Stimulated activated CD8-positive, alpha-beta memory T cell treated with anti-CD3 and anti-CD28 coated beads, Interleukin-4, amount 100 ng/mL, for 48 hours (primary cell): ENCODE measurements at places on chromosomes 2 and 18.
A peak's percentile ranks its signal among the peaks of the same experiment; 100 is the strongest.

GRCh38 chr2:150846691-150847090, 359.2 kb upstream of the RND3 start:
- DNase-seq = no peak

DNA sequence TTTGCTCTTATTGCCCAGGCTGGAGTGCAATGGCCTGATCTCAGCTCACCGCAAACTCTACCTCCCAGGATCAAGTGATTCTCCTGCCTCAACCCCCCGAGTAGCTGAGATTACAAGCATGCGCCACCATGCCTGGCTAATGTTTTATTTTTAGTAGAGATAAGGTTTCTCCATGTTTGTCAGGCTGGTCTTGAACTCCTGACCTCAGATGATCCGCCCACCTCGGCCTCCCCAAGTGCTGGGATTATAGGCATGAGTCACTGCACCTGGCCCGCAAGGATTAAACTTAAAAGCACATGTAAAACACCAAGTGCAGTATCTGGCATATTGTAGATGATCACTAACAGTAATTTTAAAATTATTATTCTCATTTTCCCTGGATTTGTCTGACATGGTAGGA, 72.9 kb downstream of the C1QL2 start:
- DNase-seq = no peak

GRCh38 chr2:63632382-63632781, 43.6 kb downstream of the MDH1 start:
- no peak for DNase-seq

- DNase-seq = peak; percentile 50
Measured at GRCh38 chr18:25832001-25832604, 258.3 kb downstream of the SS18 start.

DNA sequence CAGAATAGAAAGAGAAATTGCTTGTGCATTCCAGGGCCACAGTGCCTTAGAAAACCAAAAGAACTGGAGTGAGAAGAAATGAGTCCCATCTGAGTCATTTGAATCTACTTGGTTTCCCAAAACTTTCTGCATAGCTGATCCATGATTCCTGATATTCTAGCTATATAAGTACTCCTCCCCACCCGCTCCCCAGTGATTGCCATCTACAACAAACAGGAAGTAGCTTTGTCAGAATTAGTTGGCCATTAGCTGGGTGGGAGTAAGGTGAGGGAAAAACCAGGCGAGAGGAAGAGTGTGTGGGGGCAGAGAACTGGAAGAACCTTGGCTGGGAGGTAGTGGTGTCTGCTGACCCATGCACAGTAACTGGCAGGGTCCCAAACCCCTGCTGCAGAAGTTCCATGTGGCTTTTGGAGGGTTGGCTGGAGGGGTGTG, 122.1 kb downstream of the ACAA2 start:
- DNase-seq = no peak

DNA sequence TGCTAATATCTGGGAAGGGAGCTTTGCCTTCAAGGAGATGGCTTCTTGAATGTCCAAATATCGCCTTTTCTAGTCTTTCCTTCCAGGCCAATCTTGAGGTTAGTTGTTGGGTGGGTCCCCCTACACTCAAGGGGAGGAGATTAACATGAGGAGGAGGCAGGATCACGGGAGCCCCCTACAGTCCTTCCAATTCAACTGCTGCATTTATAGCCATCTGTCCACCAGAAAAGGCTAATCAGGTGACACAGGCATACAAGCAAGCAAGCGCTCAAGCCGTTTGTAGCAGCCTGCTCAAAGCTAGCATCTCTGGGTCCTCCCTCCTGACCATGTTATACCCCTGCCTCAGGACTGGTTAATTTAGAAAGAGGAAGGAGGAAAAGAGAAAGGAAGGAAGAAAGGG, 87.6 kb downstream of the MRPS9 start:
- DNase-seq = no peak

GRCh38 chr18:3511980-3512379, 62.0 kb downstream of the TGIF1 start:
- no peak for DNase-seq

DNA sequence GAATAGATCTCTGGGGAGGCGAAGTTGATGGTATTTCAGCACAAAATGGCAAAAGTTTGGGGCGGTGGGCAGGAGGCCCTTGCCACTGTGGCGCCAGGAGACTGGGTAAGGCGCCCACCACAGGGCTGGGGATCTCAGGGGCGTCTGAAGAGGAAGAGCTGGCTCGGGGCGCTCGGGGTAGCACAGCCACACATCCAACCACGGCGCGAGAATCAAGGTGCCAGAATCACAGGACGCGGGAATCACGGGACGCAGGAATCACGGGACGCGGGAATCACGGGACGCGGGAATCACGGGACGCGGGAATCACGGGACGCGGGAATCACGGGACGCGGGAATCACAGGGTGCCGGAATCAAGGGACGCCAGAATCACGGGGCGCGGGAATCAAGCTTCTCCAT, 174.4 kb downstream of the TMEM18 start:
- no peak for DNase-seq

DNA sequence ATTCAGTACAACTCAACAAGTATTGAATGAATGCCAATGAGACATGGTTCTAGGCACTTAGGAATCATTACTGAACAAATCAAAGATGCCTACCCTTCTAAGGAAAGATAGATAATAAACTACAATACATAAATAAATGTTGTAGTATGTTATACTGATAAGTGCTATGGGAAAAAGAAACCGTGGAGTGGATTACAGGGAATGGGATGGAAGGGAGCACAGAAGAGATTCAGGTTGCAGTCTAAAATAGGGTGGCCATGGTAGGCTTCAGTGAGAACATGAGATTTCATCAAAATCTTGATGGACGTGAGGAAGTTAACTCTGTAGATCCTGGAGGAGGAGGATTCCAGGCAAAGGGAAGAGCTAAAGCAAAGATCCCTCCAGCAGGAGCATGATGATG, 17.9 kb upstream of the CREB1 start:
- no peak for DNase-seq

DNA sequence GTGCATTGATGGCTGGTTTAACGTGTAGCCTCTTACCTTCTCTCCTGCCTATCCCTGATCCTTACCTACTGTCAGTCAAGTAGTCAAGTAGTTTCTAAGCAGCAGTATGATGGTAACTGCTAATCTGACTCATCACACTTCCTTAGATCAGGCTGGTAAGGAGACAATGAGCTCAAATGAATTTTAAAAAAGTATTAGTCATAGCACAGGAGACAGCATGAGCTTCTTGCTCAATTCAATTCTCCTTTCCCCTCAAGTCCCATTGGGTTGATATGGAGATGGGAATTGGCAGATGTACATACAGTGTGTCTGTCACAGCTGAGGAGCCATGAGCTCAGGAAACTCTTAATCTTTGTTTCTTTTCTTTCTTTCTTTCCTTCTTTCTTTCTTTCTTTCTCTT, 799.7 kb downstream of the LRP1B start:
- DNase-seq = no peak

DNA sequence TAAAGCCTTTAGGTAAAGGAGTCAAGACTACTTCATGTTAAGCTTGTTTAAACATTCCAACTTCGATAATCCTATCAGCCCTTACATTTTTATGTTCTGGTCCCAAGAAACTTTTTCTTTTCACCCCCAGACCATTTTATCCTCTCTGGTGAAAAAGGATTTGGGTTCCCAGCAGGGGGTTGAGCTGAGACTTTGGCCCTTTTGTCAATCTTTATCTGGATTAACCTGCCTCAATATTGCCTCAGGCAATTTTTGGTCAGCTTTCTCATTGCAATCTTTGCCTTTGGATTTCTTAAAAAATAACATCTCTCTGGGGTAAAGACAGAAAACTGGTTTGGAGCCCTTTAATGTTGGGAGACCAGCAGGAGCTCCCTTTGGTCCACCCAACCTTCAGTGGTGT, 33.9 kb upstream of the CSRNP3 start:
- DNase-seq = no peak

DNA sequence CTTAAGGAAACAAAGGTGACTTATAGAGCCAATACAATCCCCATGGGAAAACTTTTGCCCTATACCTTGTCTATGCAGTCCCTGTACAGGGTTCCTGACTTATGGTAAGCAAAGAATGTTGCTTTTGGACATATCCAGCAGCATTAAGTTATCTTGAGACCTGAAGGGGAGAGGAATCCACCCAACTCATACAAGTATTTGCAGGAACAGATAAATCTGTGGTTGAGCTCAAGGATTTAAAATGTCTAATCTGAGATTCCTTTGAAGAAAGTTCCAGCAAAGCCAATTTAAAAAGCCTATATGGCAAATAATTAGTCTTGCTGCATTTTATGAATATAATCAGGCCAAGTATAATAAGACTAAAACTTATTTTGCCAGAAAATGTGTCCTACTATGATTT, 739.5 kb upstream of the CDH2 start:
- DNase-seq = no peak

GRCh38 chr2:126802774-126803433, 95.8 kb upstream of the TEX51 start:
- DNase-seq = no peak

DNA sequence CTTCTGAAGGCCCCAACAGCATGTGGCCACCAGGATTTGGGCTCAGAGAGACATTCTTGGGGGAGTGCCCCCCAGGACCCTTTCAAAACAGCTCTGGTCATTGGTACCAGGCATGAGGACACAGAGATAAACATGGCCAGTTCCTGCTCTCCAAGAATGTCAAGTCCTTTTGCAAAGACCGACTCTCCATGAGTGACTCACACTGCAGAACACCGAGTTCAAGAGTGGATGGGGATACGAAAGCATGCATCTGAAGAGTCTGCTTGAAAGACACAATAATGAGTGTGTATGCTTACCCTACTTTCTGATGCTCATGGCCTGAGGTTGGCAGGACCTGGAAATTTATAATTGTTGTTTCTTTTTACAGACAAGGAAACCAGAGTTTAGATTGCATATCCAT, 450.6 kb downstream of the TSN start:
- no peak for DNase-seq

DNA sequence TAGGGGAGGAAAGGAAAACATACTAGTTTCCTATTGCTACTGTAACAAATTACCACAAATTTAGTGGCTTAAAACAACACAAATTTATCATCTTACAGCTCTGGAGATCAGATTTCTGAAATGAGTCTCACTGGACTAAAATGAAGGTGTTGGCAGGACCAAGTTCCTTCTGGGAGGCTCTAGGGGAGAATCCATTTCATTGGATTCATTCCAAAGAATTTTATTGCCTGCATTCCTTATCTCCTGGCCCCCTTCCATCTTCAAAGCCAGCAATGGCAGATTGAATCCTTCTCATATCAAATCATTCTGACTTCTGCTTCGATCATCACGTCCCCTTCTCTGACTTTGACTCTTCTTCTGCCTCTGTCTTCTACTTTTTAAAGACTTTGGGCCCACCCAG, 250.9 kb downstream of the IRS1 start:
- DNase-seq = no peak

- DNase-seq = no peak
Measured at GRCh38 chr2:98483257-98483861, 38.7 kb downstream of the INPP4A start.

- no peak for DNase-seq
Measured at GRCh38 chr18:6559296-6559695, 144.6 kb upstream of the L3MBTL4 start.

DNA sequence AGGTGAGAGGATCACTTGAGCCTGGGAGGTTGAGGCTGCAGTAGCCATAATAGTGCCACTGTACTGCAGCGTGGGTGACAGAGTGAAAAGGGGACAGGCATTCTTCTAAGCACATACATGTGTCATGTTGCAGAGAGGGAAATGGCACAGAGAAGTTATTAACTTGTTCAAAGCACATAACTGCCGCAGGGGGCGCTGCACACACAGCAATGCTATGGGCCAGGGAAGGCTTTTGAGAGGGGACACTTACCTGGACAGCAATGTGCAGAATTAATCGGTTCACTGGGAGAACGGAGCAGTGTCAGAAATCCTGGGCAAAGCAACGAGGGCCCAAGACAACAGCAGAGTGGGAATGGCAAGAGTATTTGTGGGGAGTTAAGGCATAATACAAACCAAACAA, 2.4 kb downstream of the SCYGR8 start:
- no peak for DNase-seq

DNA sequence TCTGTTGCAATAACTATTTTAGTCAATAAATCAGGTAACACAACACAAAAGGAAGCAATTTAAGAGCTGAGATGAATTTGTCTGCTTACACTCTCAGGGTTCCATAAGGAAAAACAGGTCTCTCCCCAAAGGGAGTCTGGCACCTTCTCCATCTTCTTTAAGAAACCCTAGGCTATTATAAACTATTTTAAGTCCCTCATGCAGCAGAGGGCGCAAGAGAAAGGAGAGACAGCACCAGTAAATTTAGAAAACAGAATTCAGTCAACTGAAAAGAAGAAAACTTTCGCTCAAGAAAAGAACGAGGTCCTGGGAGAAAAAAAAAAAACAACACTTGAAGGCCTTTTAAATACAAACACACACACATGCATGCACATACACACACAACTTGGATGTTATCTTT, 19.1 kb downstream of the SULT1C4 start:
- DNase-seq = no peak

- no peak for DNase-seq
Measured at GRCh38 chr2:54386585-54386984, 69.5 kb upstream of the SPTBN1 start.

GRCh38 chr2:107285621-107286299, 399.8 kb upstream of the ST6GAL2 start:
- no peak for DNase-seq

- DNase-seq = no peak
Measured at GRCh38 chr2:71888751-71889445, 258.8 kb downstream of the CYP26B1 start.

GRCh38 chr2:223019390-223019930, 32.5 kb upstream of the KCNE4 start:
- no peak for DNase-seq

DNA sequence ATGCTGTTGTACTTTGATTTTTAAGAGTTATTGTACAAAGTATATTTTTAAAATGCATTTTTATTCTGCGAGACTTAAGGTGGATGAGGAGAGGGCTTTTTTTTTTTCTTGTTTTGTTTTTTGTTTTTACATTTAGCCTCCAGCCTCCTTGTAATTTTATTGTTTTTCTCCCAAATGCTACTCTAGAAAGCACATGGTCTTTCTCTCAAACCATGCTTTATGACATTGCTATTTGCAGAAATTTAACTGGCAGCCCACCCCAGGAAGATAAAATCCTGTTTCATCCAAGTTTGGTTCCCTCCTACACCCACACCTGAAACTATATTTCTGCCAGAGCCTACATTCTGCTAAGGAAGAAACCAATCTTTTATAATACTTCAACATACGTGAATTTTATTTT, 184.6 kb downstream of the ARHGAP15 start:
- no peak for DNase-seq

DNA sequence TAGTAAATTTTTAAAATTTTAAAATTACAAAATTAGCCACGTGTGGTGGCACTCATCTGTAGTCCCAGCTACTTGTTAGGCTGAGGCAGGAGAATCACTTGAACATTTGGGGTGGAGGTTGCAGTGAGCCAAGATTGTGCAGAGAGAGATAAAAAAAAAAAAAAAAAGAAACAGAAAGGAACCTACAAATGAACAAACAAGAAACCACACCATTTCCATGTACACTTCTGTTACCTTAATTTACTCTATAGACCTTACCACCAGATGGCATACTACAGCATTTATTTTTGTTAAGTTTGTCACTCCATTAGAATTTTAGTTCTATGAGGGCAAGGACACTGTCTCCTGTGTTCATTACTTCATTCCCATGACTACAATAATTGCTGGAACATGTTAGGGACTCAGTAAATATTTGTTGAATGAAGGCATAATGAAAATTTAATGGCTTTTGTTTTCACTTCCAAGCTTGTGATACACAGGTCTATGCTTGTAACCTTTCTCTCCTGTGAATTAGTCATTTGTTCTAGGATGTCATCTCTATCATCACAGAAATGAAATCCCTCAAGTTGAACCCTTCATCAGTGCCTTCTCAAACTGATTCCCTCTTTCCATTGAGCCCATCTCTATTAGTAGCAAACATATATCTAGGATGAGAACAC, 76.0 kb downstream of the ARHGAP15 start:
- no peak for DNase-seq
